ENCODE measurements at places on chromosomes 6 and 20.

DNA sequence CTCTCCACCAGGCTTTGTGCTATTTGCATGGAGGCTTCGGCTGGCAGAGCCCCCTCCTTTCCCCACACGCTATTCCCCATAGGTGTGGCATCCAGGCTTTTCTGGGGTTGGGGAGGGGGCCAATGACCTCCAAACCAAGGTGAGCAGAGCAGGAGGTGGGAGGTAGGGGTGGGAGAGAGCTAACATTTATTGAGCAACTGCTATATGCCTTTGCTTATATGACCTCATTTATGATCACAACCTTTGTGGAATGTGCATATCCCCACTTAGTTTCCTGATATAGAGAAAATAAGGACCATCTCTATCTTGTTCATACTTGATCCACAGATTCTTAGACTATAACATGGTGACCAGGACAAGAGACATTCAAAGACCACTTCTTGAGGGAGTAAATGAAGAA, 17.8 kb upstream of the SLC22A7 start:
- no peak for DNase-seq

GRCh38 chr20:57450419-57450818, 59.2 kb downstream of the RBM38 start:
- DNase-seq = peak; percentile 83

GRCh38 chr6:52725535-52726192, 37.6 kb downstream of the GSTA2 start:
- DNase-seq = no peak

GRCh38 chr6:1641343-1641885, 31.7 kb downstream of the FOXC1 start:
- DNase-seq = no peak

DNA sequence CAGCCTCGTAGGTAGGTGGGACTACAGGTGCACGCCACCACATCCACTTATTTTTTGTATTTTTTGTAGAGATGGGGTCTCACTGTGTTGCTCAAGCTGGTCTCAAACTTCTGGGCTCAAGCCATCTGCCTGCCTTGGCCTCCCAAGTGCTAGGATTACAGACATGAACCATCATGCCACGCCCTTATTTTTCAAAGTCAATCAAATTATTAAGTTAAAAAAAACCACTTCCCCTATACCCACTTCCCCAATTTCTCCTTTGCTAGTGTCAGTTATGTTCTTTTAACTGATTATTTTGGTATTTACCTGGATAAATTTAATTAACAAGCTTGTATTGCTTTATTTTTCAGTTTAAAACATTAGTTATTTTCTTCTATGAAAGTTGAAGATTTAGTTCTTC, 49.6 kb downstream of the RIOK1 start:
- DNase-seq = peak; percentile 50

Data from germinal center (tissue), 1 donor.